GM12892 (cell line): ENCODE measurements at places on chromosomes 6 and 20.

- DNase-seq = no peak
Measured at GRCh38 chr20:63554361-63555278, 661 bp downstream of the FNDC11 start.

DNA sequence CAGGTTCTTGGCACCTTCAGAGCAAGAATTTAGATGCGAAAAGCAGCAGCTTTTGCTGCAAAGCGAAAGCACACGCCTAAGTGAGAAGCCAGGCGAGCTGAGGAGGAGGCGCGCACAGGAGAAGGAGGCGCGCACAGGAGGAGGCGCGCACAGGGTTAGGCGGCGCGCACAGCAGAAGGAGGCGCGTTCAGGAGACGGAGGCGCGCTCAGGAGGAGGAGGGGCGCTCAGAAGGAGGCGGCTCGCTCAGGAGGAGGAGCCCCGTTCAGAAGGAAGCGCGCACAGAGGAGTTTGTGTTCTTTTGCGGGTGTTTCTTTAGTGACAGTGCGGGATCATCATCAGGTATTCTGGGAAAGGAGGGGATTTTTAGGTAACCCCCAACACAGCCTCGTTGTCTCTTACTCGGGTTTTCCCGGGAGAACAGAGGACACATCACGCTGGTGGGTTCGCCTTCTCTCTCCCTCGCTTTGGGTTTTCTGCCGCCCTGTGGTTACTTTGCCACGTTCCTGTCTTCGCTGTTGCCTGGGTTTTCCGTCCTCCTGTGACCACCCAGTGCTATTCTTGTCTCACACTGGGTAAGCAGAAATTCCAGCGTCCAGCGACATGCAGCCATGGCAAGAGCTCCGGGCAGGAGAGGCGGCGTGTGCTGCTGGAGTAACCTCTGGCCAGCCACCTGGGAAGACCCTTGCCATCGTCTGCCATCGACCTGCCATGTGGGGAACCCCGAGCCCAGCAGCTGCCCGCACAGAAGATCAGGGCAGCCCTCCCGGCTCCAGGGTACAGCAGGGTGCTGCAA lies 47.0 kb downstream of the WDR27 start:
- DNase-seq = peak; percentile 62

- DNase-seq = no peak
Measured at GRCh38 chr6:139640448-139640847, 266.0 kb upstream of the CITED2 start.

- DNase-seq = no peak
Measured at GRCh38 chr6:94501516-94501915, 1075.8 kb upstream of the MANEA start.

GRCh38 chr6:14079433-14079832 lies 38.1 kb upstream of the CD83 start:
- no peak for DNase-seq

DNA sequence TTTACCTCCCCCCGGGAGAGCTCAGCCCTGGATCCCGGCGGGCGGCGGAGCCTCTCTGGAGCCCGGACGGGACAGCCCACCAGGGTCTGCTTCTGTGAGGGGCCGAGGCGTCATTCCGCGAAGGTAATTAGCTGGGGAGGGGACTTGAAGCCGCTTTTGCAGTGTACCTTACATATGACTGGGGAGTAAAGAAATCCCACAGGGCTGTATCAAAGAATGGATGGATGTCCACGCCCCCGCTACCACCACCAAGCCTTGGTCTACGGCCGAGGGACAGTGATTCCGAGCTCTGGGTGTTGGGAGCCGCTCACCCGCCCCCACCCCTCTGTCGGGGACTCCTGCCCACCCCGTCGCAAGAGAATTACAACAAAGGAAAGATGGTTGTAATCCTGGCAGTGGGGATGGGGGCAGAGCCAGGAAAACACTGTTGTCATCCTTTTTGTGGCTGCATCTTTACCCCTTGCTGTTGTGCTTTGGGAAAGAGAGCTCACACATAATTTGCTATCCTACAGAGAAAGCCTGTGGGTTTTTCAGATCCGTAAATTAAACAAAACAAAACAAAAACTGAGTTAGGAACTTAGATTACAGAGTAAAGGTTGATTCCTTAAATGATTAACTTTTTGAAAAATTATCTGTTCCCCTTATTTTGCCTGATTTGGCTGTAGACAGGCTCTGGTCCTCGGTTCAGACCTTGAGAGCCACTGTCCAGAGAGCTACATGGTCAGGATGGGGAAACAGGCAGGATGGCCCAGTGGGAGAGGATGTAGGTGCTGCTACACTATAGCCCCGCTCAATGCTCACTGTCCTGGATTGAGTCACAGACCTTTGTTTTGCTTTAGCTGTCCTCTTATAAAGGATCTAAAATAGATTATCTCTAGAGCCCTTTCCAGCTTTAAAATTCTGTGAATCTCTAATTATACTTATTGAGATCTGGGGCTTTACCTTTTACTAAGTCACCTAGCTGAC lies 997 bp upstream of the FBXO30 start:
- peak; percentile 12 for DNase-seq

GRCh38 chr20:539848-540247 lies 3.7 kb downstream of the CSNK2A1 start:
- no peak for DNase-seq

GRCh38 chr6:169968541-169969270 lies 217.3 kb downstream of the ERMARD start:
- no peak for DNase-seq

DNA sequence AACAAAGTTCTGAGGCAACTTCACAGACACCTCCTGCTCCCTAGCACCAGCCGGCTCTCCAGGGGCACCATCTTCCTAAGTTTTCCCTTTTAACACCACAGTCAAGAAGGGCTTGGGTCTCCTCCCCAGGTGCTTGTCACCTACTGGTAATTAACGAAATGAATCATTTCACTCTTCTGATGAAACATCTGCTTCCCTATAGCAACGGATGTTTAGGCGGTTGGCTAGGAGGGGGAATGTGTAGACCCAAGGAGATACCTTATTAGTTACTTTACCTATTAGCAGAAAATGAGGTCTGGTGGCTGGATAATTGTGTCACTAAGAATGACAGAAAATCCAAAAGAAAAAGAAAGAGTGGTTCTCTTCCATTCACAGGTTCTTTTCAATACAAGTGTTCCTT lies 46.3 kb upstream of the FABP7 start:
- DNase-seq = no peak

GRCh38 chr6:28943557-28944411 lies 20.0 kb upstream of the TRIM27 start:
- no peak for DNase-seq

DNA sequence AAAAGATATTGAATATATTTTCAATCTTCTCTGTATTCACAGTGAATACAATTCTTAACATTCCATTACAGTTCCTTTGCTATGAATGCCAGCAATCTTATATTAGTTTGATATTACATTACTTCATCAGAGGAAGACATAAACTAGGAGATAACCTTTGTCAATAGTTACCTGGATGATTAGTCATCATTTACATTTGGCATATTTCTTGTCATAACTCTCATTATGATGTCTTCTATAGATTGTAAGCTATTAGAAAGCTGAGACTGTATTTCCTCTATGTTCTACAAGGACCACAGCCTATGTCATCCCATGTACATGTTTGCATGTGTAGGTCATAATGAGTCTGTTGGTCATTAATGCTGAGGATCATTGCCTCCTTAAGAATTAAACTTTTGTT lies 7.8 kb upstream of the PTPRK start:
- no peak for DNase-seq

- no peak for DNase-seq
Measured at GRCh38 chr6:109791301-109791700, 100.2 kb downstream of the FIG4 start.

- no peak for DNase-seq
Measured at GRCh38 chr6:125804264-125804663, 13.5 kb downstream of the NCOA7 start.

GRCh38 chr6:41039060-41039998 lies at the start of gene UNC5CL:
UNC5CL (minus strand) TSS chr6:41039221; CDS start chr6:41035074, 4,147 bp downstream.
- peak; percentile 59 for DNase-seq

DNA sequence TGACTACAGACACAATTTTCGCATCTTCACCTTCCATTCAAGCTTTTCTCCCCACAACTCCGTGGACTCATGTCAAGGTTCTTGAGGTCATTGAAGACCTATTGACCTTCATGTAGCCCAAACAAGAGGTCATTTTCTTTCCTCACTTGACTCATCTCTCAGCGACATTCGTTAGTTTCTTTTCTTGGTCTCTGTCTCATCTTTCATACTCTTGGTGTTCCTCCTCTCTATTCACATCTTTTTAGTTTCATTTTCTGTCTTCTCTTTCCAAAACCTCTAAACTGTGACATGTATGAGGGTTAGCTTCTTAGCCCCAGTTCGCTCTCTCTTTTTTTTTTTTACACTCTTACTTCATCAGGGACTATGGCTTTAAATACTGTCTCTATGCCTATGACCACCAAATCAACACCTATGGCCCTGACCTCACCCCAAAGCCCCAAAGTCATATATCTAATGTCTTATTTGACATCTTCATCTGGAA lies 128.6 kb upstream of the BACH2 start:
- no peak for DNase-seq

DNA sequence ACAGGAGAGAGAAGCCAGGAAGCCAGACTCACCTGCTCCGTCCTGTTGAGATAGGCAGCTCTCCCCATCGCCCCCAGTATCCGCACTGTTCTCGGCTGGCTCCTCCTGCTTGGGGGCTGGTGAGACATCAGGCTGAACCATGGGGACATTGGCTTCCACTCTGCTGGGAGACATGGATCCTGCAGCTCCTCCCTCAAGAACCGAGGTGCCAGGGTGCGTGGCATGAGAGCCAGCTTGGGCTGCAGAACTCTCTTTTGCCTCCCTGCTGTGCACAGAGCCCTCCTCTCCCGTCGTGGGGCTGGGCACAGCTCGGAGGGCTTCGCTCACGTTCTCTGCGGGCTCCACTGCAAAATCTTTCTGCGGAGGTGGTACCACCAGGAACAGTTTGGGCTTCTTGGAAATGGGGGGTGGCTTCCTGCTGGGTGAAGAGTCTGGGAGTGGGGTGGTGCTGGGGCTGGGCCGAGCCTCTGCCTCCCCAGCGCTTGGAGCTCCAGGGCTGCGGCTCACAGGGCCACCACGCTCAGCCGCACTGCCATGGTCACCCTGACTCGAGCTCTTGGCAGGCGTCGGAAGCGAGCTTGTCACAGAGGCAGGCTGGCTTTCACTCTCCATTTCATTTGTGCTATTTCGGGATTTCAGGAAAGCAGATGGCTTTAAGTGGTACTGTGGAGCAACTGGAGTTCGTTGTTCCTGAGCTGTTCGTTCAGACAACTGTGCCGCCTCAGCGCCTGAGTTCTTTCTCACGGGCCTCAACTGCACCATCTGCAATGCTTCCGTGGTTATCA lies 26.5 kb downstream of the HEBP2 start:
- no peak for DNase-seq

- no peak for DNase-seq
Measured at GRCh38 chr20:57628047-57628961, 8.1 kb upstream of the ZBP1 start.

DNA sequence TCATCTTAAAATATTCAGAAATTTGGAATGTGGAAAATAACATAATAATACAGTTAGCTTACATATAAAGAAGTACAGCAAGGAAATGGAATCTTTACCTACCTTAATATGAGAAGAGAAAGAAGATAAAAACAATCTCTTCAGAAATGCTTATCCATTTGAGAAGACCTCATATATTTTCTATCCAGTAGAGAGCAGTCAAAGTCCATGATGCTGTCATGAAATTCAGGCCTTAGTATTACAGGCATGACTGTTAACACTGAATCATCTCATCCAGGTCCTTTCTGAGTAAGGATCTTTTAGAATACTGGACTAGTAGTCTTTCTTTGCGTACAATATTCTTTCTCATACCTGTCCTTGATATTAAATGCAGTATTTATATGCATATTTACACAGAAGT lies 713.4 kb downstream of the CD109 start:
- DNase-seq = no peak
